ENCODE measurements at places on chromosomes 4 and X.
A peak's percentile ranks its signal among the peaks of the same experiment; 100 is the strongest.

DNA sequence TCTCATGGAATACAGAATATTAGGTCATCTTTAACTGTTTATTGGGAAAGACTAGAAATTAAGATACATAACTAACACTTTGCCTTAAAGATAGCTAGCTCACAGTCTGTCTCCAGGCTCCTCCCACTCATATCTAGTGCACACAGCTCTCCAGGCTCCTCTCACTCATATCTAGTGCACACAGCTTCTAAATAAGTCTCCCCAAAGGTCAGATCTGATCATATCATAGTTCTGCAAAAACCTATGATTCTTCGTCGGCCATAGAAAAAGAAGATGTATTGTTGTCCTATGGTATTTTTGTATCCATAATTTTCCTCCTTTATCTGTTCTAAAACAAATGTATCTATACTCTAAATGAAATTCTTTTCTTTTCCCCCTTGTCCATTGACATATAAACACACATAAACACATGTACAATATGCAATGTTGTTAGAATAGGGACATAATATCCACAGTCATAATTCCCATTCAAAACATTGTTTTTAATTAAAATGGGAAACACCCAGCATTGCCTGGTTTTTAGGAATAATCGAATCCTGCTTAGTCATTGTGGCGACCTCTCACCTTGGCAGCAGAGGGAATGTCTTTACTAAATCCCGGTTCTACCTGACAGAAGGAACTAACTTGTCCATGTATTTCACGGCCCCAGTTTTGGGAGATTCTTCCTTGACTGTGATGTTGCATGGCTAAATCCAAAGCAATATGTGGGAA, 1282.0 kb downstream of the PCDH7 start:
- no peak for DNase-seq

GRCh38 chr4:71713611-71714203, 70.2 kb downstream of the GC start:
- no peak for DNase-seq

DNA sequence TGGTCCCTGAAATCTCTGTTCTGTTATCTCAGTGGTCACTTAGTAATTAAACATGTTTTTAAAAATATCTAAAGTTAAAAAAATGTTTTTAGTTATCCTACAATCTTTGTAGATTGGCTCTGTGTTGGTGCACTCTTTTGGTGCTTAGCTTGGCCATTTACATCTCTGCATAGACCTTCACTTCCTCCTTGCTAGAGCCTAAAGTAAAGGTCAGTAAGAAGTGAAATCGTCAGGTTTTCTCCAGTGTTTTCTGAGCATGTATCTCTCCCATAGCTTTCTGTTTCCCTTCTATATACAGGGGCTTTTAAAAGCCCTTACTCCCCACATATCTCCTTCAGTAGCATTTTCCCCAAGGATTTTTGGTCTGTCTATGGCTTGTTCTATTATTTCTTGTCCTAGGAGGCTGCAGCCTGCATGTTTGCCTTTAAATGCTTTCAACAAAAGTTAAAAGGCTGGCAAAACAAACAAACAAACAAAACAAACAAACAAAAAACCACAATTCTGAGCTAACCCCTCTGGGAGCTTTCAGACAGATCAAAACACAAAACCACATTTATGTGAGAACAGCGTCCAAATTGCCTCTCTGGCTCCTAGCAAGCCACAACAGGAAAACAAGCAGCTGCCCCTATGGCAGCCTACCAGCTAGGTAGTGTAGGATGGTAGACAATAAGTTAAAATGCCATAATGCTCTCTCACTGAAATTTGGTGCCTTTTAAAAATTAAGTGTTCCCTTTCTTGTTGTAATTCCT, 27.3 kb upstream of the GPRASP2 start:
- DNase-seq: no peak

DNA sequence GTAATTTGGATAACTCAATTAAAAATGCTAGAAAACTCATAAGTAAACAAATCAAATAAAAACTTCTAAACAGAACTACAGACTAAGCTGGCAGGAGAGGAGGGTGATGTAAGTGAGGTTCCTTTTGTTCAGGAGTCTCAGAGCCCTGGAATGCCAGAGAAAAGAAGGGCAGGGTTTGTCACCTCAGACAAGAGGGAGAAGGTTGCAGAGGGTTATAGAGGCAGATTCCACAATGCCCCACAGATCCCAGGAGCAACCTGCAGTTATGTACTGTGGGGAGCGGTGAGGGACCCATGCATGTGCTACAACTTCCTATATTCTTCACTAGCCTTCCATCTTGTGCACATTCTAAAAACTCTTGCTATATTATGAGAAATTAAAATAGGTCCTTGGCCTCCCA, 129.7 kb downstream of the CFAP299 start:
- no peak for DNase-seq

DNA sequence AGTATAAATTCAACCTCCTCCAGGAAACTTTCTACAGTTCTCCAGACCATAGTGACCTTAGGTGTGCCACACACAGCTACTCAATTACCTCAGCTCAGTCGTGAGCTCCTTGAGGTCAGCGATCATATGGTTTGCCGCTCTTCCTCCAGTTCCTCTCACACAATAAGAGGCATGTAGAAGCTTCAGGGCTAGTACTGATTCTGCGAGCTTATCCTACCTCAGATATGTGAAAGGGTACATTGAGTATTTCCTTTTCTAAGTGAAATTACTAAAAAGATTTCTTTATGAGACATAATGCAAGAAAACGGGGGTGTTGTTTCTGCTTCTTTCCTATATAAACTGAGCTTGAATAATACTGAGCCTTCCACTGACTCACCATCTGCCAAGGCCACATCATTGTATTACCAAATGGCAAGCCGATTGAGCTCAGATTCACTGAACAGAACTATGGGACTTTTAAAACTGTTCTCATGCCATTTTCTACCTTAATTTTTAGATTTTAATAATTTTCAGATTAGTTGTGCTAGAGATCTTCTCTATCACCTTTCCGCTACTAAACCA, 183.1 kb downstream of the HS6ST2 start:
- DNase-seq: no peak

DNA sequence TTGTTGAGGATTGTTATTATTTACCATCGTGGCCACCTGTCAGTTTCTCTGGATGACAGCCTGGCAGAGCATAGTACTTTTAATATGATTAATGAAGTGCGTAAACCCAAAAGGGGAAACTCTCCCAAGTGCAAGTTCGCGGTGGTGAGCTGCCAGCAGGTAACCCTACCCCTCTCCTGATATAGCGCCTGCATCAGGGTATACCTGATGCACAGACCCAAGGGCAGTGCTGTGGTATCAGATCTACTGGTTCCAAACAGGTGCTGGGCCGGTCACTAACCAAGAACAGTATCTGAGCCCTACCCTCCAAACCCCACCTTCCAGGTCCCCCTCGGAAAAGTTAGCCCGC, 1.6 kb downstream of the RNF150 start:
- no peak for DNase-seq

DNA sequence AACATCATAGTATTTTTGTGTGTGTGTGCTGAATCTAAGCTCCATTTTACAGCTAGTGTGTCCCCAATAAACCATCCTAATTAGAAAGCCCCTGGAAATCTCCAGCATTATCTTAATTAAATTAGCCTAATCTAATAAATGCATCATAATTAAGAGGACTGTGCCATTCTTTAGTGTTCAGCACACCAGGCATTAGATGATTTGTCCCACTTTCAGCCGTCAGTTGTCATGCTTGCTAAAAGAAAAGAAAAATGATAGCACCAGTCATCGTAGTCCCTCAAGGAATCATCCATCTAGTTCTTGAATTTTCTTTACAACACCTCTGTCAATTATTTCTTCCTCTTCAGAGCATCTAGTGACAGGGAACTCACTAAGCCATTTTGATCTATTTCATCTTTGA, 155.9 kb downstream of the PALLD start:
- no peak for DNase-seq

GRCh38 chrX:127404161-127404560, 584.6 kb downstream of the PRR32 start:
- no peak for DNase-seq

DNA sequence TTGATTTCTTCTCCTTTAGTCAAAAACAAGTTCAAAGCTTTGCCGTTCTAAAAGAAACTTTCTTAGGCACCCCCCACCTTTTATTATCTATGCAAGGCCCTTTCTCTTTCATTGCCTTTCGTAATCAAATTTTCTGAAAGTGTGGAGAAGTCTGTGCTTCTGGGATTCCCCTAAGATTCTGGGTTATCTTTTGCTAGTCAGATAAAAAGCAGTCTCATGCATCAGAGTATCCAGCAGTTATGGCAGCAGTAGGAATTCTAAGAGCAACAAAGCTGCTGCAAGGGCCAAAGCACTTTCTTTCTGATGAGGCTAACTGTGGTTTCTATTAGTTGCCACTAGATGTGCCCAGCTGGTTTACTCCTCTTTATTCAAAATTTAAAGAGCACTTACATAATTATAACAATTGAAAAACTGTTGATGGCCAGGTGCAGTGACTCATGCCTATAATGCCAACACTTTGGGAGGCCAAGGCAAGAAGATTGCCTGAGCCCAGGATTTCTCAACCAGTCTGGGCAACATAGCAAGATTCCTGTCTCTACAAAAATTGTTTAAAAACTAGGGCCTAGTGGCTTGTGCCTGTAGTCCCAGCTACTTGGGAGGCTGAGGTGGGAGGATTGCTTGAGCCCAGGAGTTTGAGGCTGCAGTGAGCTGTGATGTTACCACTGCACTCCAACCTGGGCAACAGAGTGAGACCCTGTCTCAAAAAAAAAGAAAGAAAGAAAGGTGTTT, 296.2 kb downstream of the PAPSS1 start:
- DNase-seq: peak; percentile 78

- DNase-seq: peak; percentile 18
Observed at GRCh38 chr4:105246712-105247111, 100.0 kb downstream of the TET2 start.

DNA sequence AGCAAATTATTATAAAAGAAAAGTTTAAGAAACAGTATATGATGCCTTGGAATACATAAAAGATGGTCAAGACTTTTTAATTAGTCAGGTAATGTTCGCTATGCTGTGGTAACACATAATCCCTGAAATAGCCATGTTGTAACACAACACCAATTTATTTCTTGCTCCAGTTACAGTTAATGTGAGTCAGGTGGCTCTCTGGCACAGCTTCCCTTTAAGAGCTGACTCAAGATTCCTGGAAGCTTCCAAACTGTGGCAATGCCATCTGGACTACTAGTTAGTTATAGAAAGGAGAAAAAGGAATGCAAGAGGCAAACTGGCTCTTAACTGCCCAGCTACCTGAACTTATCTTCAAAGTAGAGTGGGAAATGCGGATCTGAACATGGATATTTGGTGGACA, 210.5 kb downstream of the CHM start:
- DNase-seq: no peak

GRCh38 chrX:17375637-17376430, 834 bp downstream of the NHS start:
- DNase-seq: no peak

Data from NCI-H226 (cell line).